A549 (cell line): ENCODE measurements at places on chromosomes 4 and X. TPM values are rescaled to one million over a fixed set of nuclear protein-coding genes. Genes with fewer than 3 reads are reported as not detected.

The DCAF8L2 gene
- polyA plus RNA-seq, result not detected in 3 replicates

The RAB9B gene
- polyA plus RNA-seq, result 0.09 to 0.17 TPM (median 0.14 TPM) in 3 replicates

The ADRA2C gene
- polyA plus RNA-seq, result 4.0 to 4.8 TPM (median 4.1 TPM) in 3 replicates

The CTAG2 gene
- polyA plus RNA-seq, result not detected in 3 replicates

The TMEM154 gene
- polyA plus RNA-seq, result 0.05 to 0.42 TPM (median 0.05 TPM) in 3 replicates

The F11 gene
- polyA plus RNA-seq, result not detected in 3 replicates

The LINC00632 gene
- 2.1 to 2.7 TPM (median 2.3 TPM) in 3 replicates for polyA plus RNA-seq

The TMEM156 gene
- polyA plus RNA-seq, result 9.2 to 10.9 TPM (median 10.4 TPM) in 3 replicates

The WDR17 gene
- polyA plus RNA-seq, result 2.1 to 2.4 TPM (median 2.1 TPM) in 3 replicates

The TMPRSS11D gene
- not detected in 3 replicates for polyA plus RNA-seq

The MTHFD2L gene
- polyA plus RNA-seq, result 6.3 to 9.0 TPM (median 8.5 TPM) in 3 replicates

The MAGEA12 gene
- polyA plus RNA-seq, result 0.12 to 0.27 TPM (median 0.25 TPM) in 3 replicates

The PNCK gene
- 0.13 to 0.30 TPM (median 0.25 TPM) in 3 replicates for polyA plus RNA-seq

The HTRA3 gene
- 4.6 to 8.0 TPM (median 4.9 TPM) in 3 replicates for polyA plus RNA-seq

The DGAT2L6 gene
- polyA plus RNA-seq, result not detected in 3 replicates

The ZNF711 gene
- 1.3 to 1.4 TPM (median 1.4 TPM) in 3 replicates for polyA plus RNA-seq

The NPY2R gene
- 0.05 to 0.07 TPM (median 0.07 TPM) in 3 replicates for polyA plus RNA-seq

The IL21 gene
- polyA plus RNA-seq, result not detected in 3 replicates

The MAGEA8 gene
- not detected in 3 replicates for polyA plus RNA-seq
